DMS153 (cell line): ENCODE measurements at places on chromosomes 7 and 10.

GRCh38 chr10:112283100-112283499, at the start of gene TECTB:
TECTB (plus strand) TSS chr10:112283400; CDS start chr10:112283735, 335 bp downstream.
- no peak for DNase-seq

- no peak for DNase-seq
These were observed 159.7 kb downstream of the AUTS2 start for GRCh38 chr7:69757981-69758430.

DNA sequence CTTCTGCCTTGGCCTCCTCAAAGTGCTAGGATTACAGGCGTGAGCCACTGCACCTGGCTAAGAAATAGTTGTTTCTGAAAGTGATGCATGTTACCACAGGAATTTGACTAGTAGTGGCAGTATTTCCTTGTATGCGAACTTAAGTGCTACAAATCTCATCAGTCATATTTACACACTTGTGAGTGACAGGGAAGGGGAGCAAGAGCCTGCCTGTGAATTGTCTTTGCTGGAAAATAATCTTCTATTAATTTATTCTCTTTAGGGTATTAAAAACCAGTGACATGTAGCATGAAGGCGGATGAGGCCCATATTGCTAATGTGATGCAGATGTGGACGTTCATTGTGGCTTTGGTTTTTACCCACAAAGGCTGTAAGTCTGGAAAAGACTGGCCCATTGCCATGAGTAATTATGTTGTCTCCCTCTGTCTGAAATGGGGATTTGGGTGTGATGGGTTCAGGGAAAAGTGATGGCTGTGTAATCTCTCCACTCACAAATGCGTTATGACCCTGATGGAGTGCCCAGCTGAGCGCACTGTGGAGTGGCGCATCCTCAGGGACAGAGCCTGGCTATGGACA, 97.6 kb downstream of the CCNY start:
- DNase-seq: no peak

- no peak for DNase-seq
These were observed 2.6 kb downstream of the ANKRD2 start for GRCh38 chr10:97575127-97575668.

GRCh38 chr7:39421661-39422060, 144.5 kb upstream of the YAE1 start:
- DNase-seq: no peak

- peak; percentile 66 for DNase-seq
These were observed 2.9 kb downstream of the MNX1 start for GRCh38 chr7:157007470-157008066.

- no peak for DNase-seq
These were observed 87.0 kb downstream of the DIP2C start for GRCh38 chr10:602391-603005.

GRCh38 chr7:129495987-129496386, 6.3 kb upstream of the SMKR1 start:
- DNase-seq: no peak

DNA sequence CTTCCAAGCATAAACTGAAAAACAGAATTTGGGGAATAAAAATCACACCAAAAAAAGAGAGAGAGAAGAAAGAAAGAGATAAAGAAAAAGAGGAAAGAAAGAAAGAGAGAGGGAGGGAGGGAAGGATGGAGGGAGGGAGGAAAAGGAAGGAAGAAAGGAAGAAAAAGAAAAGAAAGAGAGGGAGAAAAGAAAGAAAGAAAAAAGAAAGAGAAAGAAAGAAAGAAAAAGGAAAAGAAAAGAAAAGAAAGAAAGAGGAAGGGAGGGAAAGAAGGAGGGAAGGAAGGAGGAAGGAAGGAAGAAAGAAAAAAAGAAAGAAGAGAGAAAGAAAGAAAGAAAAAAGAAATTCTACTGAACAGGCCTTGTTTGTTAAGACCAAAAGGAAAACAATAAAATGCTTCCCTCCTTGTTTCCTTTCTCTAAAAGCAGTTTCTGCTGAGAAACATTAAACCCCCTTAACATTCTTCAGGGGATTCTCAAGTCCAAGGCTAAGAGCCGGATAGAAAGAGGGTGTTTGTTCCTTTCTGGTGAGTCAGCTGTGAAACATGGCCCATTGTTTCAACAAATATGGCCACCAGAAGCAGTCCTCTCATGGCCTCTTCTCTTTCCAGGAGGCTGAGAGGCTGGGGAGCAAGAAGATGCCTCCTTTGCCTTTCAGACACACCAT, 46.9 kb upstream of the GPAM start:
- DNase-seq: no peak

- DNase-seq: no peak
These were observed 343.1 kb downstream of the PHTF2 start for GRCh38 chr7:78141522-78142281.

- DNase-seq: no peak
These were observed 23.2 kb upstream of the BTRC start for GRCh38 chr10:101330631-101331225.

DNA sequence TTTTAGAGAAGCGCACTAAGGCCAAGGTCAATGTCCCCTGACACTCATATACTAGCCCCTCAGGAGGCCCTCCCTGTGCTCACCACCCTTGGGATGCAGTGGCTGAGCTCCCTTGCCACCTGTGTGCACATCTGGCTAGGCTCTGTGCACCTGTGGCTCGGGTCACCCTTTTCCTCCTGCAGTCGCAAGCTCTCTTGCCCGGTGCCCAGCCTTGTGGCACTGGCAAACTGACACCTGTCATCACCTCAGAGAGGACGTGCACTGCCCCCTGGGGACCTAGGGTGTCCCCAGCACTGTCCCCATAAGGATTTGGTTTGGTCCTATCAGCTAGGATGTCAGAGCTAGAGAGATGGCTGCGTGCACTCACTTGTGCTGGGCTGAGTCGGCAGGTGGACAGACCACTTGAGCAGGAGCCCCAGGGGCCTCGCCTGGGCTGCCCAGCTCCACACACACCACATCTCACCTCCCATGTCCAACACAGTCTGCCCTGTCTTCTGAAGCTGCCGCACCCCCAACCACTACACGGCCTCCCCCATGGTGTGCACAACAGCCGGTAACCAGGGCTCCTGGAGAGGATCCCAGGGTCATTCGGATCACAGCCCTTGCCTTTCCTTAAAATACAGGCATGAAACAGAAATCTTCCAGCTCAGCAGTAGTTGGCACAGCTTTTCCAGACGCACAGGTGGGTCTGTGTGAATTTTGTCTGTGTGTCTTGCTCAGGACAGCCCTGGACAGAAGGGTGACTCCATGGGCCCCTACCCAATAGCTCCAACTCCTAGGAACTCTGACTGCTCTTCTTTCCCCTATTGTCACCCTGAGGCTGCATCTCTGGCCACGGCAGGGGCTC, 111.0 kb downstream of the GRID1 start:
- no peak for DNase-seq

- no peak for DNase-seq
These were observed 13.8 kb downstream of the LZTS2 start for GRCh38 chr10:101013365-101013825.

DNA sequence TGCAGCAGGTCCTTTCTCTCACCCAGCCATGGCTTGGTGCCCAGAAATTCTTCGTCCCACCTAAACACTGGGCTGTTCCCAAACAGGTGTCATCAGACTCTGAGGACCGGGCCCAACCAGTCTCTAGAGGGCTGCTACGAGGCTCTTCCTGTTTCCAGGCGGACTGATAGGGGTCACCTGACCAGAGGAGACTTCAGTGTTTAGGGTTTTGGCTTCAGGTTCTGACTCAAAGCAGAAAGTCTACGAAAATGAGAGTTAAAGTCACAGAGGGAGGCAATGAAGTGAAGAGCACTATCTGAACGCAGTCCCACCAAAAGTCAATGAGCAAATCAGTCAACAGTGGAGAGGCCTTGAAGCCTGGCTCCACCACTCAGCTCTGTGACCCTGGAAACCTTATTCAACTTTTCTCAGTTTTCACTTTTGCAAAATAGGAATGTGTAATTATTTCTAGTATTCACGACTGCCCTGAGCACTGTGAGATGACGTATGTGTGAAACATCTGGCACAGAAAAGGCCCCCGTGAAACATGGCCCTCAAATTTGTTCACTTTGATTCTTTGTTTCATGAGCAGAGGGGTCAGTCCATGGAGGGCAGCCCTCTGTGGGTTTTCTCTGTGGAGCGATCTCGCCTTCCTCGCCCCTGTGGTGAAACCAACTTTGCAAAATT, 189.9 kb upstream of the PDE1C start:
- peak; percentile 96 for DNase-seq

DNA sequence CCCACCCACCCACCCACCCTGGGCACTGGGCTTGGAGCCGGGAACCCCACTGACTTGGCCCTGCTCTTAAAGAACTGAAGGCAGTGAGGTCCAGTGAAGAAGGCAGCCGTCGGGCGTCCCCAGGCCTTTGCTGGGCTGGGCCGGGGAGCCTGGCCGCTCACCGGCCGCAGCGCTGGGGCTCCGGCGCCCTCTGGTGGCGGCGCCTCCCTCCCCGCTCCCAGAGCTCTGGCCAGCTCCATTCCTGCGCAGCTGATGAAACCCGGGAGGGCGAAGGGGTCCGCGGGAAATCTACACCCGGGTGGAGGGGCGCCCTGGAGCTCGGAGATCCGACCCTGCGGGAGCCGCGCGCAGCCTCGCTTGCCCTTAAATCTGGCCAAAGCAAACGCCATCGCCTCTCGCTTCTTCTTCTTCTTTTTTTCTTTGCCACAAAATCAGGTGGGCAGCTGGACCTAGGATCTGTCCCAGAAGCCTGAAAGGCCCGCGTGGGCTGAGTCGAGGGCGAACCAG, 1.7 kb upstream of the CXCL12 start:
- DNase-seq: peak; percentile 5

DNA sequence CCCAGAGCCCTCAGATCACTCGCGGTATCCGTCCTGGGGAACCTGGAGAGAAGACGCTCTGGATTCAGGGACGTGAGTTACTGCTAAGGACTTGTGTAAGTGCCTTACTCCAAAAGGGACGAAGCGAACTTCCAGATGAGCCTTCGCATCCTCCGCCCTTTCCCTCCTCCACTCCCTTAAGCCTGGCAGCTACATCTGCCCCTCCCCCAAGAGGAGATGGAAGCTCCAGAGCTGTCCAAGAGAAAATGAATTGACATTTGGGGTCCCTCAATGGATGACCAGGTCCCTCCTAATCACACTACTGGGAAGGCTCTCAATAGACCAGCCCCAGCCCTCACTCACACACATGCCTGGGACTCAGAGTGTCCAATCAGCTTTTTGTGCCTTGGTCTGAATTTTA, 31.3 kb upstream of the GDF10 start:
- DNase-seq: no peak
